ENCODE measurements at places on chromosomes 3 and 15.

DNA sequence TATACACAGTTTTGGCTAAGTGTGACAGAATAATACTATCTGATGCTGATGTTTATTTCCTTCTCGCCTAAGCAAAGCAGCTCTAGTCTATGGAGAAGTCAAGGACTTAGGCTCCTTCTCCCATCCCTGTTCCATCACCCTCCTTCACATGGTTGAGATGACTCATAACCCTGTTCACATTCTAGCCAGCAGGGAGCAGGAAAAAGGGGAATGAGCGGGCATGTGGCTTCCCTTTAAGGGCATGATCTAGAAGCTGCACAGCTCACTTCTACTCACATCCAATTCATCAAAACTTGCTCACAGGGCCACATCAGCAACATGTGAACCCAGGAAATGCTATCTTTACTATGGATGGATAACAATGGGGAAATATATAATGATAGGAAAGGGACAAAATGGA, 40.9 kb downstream of the CBLB start:
- DNase-seq: no peak

- DNase-seq: no peak
Observed at GRCh38 chr3:156644958-156645357, 29.4 kb upstream of the TIPARP start.

DNA sequence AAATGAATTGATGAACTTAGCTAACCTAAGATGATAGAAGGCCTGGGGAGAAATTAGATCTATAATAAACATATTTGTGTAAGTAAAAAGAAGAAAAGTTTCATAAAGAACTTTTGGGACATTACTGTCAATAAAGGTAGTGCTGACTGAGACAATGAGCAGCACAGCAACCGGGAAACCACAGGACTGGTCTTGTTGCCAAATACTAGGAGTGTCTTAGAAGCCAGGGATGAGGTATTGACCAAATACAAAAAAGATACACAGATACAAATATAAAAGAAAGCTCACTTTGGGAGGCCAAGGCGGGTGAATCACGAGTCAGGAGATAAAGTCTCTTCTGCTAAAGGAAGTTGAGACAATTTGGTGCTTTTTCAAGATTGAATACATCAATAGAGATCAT, 362.4 kb upstream of the ZNF385D start:
- DNase-seq: no peak

- DNase-seq: no peak
Observed at GRCh38 chr3:122088531-122088930, 33.4 kb downstream of the CD86 start.

DNA sequence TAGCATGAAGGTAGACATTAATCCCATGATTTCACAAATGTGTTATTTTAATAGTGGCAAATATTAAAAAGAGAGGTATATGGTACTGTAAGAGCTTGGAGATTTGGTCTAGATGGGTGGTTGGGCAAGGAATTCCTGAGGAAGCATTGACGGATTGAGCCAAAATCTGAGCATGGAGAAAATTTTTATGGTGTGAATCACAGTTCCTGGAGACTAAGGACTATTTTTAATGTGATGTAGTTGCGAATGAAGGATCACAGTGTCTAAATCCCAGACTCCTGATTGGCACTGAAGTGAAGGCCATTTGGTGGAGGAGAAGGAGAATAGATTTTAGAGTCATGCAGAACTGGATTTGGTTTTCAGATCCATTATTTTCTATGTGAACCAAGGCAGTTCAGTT, 188.7 kb upstream of the FEZF2 start:
- no peak for DNase-seq

GRCh38 chr3:138848696-138849095, 14.0 kb upstream of the PIK3CB start:
- DNase-seq: no peak

DNA sequence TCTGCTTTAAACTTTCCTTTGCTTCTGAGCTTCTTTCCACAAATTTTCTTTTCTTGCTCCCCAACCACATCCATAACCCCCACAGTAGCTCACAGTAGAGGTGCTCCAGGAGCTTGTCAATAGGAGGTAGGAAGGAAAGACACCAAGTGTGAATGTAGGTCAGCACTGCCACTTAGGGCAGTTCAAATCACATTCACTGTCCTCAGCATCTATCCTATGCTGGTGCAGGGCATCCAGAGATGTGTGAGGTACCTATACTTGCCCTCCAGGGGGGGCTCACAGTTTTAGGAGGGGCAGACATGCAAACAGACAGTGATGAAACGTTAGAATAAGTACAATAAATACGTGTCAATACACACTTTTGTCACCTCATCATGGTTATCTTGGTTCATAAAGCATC, 1.5 kb upstream of the SPSB4 start:
- DNase-seq: peak; percentile 58

GRCh38 chr3:187744169-187745151, 808 bp downstream of the BCL6 start:
- DNase-seq: peak; percentile 65

- no peak for DNase-seq
Observed at GRCh38 chr3:22593638-22594037, 609.5 kb upstream of the UBE2E2 start.

GRCh38 chr3:99016452-99016851, 115.0 kb upstream of the DCBLD2 start:
- DNase-seq: no peak

- DNase-seq: no peak
Observed at GRCh38 chr3:134928392-134928791, 133.3 kb downstream of the EPHB1 start.

GRCh38 chr15:47384341-47384740, 333.0 kb upstream of the SEMA6D start:
- no peak for DNase-seq

- no peak for DNase-seq
Observed at GRCh38 chr3:66378256-66378655, 122.6 kb downstream of the LRIG1 start.

- DNase-seq: no peak
Observed at GRCh38 chr15:66675446-66675845, 26.6 kb upstream of the SMAD6 start.

DNA sequence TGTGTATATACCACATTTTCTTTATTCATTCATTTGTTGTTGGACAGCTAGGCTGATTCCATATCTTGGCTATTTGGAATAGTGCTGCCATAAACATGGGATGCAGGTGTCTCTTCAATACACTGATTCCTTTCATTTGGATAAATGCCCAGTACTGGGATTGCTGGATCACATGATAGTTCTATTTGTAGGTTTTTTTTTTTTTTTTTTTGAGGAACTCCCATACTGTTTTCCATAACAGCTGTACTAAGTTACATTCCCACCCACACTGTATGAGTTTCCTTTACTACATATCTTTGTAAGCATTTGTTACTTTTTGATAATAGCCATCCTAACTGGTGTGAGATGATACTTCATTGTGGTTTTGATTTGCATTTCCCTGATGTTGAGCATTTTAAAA, 437.7 kb downstream of the DIPK2A start:
- no peak for DNase-seq

DNA sequence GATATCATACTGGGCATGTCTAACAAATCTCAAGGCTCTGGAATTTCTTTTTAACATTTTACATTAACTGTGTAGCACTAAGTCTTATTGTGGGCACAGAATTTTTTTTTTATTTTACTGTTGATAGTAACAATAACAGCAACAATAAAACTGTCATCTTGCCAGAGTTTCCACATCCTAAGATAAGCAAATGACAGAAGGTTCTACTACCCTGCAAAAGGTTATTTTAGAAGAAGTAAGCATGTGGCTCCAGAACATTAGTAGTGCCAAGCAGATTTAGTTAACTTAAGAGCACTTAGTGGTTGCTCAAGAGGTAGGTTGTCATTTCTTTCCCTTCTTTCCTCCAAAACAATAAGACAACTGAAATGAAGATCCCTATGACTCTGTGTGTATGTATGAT, 743.0 kb upstream of the CBLB start:
- no peak for DNase-seq

GRCh38 chr3:170228093-170228766, 6.0 kb downstream of the PRKCI start:
- DNase-seq: no peak

- no peak for DNase-seq
Observed at GRCh38 chr3:27281671-27282150, 87.5 kb downstream of the NEK10 start.

DNA sequence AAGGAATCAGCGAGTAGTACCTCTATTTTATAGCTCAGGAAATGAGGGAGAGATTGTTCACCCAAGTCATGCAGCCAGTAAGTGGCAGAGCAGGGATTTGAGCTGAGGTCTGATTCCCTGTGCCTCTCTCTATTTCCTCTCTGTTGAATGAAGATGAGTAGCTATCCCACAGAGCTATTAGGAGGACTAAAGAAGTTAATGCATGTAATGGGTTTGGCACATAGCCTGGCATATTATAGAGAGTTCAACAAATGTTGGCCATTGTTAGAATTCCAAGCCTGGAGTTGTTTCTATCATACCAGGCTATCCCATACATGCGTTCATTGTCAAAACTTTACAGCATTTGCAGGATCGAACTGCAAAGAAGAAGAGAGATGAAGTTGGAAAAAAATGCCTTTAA, 21.8 kb upstream of the KLHL6 start:
- no peak for DNase-seq

GRCh38 chr15:87227846-87228245, 1028.7 kb downstream of the NTRK3 start:
- DNase-seq: no peak

DNA sequence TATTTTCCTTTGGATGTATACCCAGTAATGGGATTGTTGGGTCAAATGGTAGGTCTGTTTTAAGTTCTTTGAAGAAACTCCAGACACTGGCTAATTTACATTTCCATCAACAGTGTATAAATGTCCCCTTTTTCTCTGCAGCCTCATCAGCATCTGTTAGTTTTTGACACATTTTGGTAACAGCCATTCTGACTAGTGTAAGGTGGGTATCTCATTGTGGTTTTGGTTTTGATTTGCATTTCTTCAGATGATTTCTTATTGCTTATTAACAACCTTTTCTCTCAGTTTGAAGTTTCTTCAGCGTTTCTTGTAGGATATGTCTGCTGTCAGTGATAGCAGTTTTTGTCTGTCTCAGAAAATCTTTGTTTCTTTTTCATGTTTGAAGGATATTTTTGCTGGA, 15.4 kb downstream of the GALK2 start:
- DNase-seq: no peak

GRCh38 chr3:167110901-167111300, 269.2 kb downstream of the ZBBX start:
- DNase-seq: no peak

- no peak for DNase-seq
Observed at GRCh38 chr15:56298723-56299122, 55.0 kb upstream of the RFX7 start.

DNA sequence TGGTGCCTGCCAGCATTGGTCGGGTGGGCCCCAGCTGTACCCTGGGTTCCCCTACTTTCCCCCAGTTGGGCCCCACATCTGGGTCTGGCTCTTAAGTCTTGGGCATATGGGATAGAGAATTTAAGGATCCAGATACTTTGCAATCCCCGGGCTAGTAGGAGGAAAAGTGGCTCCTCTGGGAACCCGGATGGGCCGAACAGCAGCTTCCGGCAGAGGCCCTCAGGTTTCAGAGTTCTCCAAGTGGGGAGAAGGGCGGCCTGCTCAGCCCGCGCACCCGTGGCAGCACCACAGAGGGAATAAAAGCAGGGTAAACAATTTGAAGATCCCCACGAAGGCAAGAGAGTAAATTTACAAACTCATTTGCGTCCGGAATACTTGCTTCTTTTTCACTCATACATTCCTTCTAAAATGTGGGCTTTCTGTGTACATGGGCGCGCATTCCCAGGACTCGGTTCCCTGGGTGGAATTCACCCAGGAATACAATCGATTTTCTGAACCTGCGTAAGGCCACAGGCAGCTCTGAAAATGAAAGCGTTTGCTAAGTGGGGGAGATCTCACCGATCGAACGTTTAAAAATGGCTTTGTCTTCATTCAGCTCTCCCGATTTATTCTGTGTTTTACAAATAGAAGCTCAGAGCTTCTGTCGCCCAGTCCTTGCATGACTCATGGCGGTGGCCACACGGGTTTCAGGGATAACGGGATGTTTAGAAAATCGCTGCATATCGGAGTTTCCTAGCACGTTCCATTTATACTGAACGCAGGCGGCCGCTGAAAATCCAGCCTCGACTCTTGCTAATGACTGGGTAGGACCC, 74.0 kb upstream of the POLG start:
- no peak for DNase-seq

GRCh38 chr15:48693484-48693883, 48.0 kb upstream of the FBN1 start:
- no peak for DNase-seq

DNA sequence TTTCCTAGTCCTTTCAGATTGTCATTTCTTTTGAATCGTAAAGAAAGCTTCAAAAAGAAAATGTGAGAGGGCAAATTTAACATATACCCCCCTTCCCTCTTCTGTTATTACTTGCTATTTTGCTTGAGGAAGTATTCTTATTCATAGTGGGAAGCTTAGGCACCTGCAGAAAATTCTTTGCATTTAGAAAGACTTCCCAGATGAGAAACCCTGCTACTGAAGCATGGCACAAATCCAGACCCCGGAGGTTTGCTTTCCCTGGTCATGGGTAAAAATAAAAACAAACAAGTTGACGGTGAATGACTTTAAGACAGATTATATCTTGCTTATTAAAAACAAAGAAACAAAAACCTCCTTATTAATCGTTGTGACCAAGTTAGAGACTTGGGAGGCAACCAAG, 93.9 kb downstream of the IL5RA start:
- no peak for DNase-seq

- DNase-seq: no peak
Observed at GRCh38 chr15:53434174-53434678, 325.2 kb downstream of the WDR72 start.

GRCh38 chr3:142148044-142148791, 1.1 kb downstream of the TFDP2 start:
- peak; percentile 27 for DNase-seq

DNA sequence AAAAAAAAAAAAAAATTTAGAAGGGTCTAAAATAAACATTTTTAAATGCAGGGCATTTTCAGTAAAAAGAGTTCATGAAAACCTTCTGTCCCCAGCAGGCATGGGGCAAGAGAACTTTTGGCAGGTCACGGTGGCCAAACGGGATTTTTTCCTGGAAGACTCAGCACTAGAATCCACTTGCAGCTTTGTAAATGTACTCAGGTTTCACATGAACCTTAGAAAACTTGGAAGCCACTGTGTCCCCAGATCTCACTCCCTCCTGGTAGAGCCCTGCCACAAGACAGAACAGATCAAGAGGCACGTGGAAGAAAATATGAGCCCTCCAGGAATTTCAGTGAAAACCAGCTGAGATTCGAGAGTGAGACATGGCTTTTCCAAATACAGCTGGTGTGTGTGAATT, 2.1 kb upstream of the GNB5 start:
- no peak for DNase-seq

DNA sequence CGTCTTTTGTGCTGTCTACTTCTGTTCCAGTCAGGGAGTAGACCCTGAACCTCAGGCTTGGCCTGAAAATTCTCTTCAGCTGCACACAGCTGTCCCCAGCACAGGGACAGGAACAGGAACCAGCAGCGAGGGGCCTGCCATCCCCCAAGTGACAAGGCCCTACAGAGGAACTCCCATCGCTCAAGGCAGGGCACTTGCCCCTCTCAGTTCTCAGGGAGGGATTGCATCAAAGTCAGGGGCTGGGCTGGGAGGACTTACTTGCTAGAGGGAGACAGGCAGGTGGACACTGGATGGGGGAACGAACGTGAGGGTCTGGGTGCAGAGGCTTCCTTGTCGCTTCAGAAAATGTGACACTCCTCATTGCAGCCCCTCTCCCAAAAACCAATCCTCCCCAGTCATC, 163.6 kb downstream of the CHSY1 start:
- DNase-seq: no peak

- DNase-seq: no peak
Observed at GRCh38 chr15:46523701-46524100, 888.9 kb downstream of the SQOR start.

GRCh38 chr3:137992592-137992991, 17.4 kb upstream of the CLDN18 start:
- DNase-seq: no peak
